ENCODE measurements at places on chromosomes 13 and 19.

GRCh38 chr13:79593641-79594275 lies 112.8 kb downstream of the NDFIP2 start:
- DNase-seq = no peak

DNA sequence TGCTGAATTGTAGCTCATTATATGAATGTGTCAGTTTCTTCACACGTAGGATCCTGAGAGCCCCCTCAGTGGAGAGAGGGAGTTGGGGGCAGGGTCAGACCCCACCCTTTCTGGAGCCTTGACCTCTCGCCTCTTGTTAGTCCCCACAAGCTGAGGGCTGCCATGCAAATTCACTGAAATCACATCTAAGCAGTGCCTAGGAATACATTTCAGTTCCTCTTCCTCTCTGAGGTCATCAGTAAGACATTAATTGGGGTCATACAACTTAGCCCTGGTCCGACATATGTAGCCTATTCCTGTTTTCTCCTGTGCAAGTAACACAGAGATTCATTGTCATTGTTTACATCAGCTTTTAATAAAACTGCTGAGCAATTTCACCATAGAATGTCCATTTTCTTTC lies 30.0 kb downstream of the MYO9B start:
- no peak for DNase-seq

DNA sequence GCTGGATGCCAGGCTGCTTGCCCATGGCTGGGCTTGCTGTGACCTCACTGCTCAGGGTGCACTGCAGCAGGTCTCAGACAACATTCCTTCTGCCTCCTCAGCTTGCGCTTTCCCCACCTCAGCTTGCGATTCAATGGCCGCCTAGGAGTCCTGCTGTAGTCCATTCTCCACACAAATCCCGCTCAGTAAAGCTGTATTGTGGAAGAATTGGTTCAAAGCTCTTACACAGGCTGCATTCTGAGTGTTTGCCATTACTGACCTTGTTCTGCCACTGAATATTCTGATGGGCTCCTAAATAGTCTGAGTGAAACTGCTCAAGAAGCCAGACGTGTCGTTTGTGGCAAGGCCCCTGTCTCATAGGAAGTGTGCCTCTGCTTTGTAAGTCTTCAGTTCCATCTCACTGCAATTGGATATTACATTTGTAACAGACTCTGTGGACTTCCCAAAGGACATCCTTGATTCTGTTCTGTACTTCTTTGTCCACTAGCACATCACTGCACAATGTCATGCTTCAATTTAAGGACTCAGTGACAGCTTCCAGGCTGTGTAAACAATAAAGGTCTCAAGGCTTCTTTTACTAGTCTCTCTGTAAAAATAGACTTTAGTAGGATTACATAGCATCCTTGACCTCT lies 49.8 kb downstream of the KATNAL1 start:
- DNase-seq = no peak

- DNase-seq = no peak
These were observed 156.2 kb downstream of the STK24 start for GRCh38 chr13:98420554-98421175.

GRCh38 chr19:17378271-17378670 lies 1.1 kb upstream of the PLVAP start:
- no peak for DNase-seq

- DNase-seq = no peak
These were observed 2.8 kb upstream of the POP4 start for GRCh38 chr19:29603308-29603707.

GRCh38 chr19:11848594-11849469 lies at the start of gene ZNF439:
Gene ZNF439 (plus strand): TSS chr19:11848726. CDS start chr19:11848868, 142 bp downstream.
- DNase-seq = peak; percentile 90

GRCh38 chr13:39665763-39666162 lies 10.3 kb downstream of the COG6 start:
- DNase-seq = no peak

DNA sequence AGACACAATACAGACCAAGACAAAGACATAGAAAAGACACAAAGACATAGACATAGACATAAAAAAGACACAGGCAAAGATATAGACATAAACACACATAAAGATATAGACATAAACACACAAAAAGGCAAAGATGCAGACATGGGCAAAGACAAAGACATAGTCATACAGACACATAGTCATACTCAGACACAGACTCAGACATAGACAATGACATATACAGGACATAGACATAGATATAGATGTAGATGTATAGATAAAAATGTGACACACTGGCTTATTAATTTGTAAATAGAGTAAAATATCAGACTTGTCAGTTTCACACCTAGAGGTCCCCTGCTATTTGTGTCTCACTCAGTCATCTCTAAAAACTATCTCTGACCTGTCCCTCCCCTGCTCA lies 42.8 kb downstream of the OR10H4 start:
- DNase-seq = no peak

- no peak for DNase-seq
These were observed 127.0 kb downstream of the UGGT2 start for GRCh38 chr13:95926231-95926630.

- no peak for DNase-seq
These were observed 626 bp upstream of the BCL3 start for GRCh38 chr19:44747739-44748425.

- DNase-seq = no peak
These were observed 185.0 kb downstream of the ZNF536 start for GRCh38 chr19:30557212-30557611.

DNA sequence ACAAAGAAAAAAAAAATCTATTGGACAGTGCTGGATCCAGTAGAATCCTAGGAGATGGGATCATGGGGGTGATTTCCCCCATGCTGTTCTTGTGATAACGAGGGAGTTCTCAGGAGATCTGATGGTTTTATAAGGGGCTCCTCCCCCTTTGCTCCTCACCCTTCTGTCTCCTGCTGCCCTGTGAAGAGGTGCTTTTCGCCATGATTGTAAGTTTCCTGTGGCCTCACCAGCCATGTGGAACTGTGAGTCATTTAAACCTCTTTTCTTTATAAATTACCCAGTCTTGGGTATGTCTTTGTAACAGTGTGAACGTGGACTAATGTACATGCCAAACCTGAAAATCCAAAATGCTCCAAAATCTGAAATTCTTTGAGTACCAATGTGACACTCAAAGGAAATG lies 45.5 kb downstream of the ARHGEF7 start:
- DNase-seq = no peak

DNA sequence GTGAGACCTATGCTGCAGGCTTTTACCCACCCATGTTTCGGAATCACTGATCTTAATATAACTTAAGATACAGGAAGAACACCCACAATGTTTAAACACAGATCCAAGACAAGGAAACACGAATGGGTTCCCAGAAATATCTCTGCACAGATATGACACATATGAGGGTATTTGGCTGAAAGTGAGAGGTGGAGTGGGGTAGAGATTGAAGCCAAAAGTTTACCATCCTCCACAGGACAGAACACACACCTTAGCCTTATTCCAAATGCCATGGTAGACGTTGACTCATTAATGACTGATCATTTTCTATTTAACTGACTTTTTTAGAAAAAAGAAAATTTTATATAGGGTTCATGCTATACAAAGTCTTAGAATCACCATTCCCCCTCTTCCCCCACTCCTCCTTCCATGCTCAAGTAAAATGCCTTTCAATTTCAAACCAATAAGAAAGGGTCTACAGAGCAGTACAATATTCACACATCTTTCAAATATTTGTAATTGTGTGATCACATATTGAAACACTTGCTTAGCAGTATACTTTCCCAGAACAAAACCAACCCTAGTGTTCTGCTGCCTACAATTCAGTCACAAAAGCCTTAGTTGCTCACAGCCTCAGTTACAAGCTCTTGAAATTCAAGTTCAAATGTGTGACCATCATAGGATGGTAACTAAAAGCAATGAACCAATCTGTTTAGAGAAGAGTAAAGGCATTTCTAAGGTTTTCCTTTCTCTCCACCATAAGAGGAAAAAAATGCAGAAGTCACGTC lies 11.8 kb upstream of the DOCK9 start:
- no peak for DNase-seq

DNA sequence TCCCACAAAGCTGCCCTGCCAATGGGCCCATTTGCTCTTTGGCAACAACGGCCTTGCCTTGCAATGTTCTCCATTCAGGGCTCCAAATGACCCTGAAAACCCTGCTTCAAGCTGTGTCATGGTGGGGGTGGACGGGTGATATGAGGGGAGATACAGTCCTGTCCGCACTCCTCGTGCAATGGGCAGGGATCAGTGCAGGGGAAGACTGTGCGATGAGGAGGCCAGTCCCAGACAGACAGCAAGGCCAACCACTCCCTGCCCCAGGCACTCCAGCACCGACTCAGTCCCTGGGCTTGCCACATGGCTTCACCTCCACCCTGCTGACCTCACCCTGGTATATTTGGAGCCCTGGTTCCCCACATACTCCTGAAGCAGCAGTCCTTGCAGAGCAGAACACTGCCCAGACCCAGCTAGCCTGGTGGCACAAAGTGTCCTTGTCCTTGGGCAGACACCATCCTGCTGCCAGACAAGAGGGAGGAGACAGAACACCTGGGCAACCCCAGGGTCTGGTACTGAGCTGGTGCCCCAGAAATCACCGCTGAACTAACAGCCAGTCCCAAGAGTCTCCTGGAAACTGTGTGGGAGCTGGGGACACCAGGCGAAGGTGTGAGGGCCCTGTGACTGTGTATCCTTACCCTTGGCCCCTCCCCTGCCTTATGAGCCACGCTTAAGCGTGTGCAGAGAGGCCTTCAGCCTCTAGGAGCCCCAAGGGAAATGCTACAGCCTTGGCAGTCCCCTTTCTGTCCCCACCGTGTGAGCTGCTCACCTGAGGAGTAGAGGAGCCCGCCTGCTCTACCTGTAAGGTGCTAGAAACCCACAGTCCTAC lies 9.1 kb upstream of the SLC35E1 start:
- no peak for DNase-seq

DNA sequence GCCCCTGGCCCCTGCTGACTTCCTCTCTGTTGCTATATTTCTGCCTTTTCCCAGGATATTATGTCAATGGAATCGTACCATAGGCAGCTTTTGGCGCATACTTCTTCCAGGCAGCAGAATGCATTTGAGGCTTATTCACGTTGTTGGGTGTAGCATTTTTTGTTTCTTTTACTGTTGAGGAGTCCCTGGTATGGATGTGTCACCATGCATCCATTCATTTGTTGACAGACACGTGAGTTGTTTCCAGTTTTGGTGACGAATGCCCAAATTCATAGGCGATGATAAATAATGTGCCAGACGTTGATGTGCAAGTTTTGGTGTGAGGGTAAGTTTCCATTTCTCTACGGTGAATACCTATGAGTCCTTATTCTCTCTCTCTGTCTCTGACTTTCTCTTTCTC lies 5.0 kb downstream of the NFILZ start:
- DNase-seq = no peak

DNA sequence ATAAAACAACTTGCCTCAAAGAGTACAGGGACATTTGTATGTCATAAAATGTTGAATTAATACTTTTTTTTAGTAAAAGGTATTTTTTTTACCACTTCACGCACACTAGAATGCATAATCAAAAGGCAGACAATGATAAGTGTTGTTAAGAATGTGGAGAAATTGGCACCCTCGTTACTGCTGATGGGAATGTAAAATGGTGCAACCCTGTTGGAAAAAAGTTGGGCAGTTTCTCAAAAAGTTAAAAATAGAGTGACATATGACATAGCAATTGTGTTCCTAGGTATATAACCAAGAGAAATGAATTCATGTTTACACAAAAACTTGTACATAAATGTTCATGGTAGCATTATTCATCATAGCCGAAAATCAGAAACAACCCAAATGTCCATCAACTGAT lies 109.5 kb downstream of the PIBF1 start:
- DNase-seq = no peak

DNA sequence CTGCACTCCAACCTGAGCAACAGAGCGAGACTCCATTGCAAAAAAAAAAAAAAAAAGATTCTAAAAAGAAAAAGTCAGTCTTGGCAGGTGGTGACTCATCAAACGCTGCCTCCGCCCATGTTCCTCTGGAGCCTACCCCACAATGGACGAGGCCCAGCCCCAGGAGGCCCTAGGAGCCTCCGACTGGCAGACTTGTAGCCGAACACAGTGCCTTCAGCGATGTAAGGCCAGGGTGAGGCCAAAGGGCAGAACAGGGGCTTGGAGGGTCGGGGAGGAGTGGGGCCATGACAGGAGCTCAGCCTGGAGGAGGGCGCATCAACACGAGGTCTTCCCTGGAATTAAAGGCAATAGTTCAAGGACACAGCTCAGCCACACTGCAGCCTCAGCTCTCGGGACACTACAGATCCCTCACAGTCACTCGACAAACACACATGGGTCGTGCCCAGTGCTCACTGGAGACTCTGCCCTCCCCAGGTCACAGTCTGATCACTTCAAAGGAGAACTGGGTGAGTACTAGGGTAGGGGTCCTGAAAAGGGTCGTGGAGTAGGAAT lies 5.1 kb downstream of the USE1 start:
- DNase-seq = no peak

GRCh38 chr19:37303591-37304171 lies 67.2 kb upstream of the ZNF527 start:
- no peak for DNase-seq

DNA sequence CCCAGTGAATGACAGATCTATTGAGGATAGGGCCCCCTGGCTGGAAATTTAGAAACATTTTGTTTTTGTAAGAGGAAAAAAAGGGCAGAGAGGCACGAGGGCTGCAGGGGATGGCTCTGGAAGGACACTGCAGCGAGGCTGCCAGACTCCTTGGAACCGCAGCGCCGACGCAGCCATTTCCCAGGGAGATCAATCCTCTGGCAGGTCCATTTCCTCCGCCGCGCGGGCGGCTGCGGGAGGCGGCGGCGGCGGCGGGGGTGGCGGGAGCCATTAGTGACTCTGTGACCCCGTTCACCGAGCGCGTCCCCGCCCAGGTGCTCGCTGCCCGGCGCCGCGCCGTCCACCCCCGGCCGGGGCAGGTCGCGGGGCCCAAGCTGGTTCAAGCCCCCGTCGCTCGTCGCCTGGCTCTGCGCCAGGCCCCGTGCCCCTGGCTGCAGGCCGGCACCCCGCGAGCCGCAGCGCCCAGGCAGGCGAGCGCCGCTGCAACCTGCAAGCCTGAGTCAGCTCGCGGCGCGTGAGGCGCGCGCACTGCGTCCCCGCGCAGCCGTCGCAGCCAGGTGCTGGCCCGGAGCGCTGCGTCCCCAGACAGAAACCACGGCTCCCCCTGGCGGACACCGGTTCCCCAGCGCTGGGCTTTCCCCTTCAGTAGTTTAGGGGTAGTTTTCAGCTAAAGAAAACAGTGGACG lies 192.6 kb downstream of the KATNAL1 start:
- DNase-seq = peak; percentile 91

- no peak for DNase-seq
These were observed 30.0 kb upstream of the USPL1 start for GRCh38 chr13:30587739-30588138.

GRCh38 chr19:49744946-49745381 lies 18.1 kb downstream of the TSKS start:
- DNase-seq = no peak

- DNase-seq = no peak
These were observed 46.2 kb downstream of the MYO9B start for GRCh38 chr19:17121736-17122293.

- no peak for DNase-seq
These were observed 49.9 kb downstream of the SLC7A9 start for GRCh38 chr19:32819419-32820400.

Measured in CD4-positive, alpha-beta T cell treated with Interleukin-10 for 1 hour (primary cell).